ENCODE measurements at places on chromosomes 11 and 22.

DNA sequence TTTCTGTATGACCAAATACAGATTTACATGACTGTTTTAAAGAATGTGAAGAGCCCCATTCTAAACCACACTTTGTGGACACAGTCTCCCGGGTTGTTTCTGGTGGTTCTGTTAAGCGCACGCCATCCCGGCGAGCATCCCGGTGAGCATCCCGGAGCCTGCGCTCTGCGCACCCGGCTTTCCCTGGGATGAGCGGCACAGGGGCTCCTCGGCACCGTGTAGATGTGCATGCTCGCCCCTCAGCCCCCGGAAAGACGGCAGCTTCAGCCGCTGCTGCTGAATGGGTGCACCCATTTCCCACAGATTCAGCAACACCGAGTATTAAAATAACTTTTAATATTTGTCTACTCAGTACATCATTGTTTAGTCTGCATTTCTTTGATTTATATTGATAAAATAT is 36.0 kb downstream of the GLB1L2 start:
- DNase-seq, result no peak

- DNase-seq, result no peak
These were observed 47.6 kb upstream of the GCAT start for GRCh38 chr22:37760152-37760551.

DNA sequence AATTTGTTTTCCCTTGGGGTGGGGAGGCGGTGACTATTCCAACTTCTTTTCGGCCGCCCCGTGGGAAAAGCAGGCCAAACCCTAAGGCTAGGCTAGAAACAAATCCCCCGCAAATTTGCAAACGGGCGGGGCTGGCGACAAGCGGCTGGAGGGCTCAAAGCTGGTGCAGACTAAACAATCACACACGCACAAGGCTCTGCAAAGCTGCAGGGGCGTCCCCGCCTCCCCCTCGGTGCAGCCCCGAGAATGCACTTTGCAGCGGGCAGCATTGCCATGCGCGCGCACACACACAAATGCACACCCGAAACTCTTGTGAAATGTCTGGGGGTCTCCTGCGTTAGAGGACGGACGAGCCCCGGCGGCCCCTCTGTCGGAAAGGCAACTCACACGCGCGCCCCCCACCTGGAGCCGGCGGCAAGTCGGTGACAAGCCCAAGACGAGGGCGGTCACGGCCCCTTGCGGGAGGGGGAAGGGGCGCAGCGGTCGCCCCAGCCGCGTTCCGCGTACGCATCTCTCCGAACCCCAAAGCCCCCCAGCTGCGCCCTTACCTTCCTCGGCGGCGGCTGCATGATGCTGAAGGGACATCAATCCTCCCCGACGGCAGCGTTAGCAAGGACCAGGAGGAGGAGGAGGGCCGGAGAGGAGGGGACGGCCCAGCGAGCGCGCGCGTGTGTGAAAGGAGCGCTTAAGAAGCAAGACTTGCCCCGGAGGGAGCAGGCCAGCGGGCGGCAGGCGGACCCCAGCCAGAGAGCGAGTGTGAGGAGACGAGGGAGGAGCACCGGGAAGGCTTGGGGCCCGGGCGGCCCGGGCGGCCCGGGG is 600 bp downstream of the FCHSD2 start:
- DNase-seq, result peak; percentile 61

GRCh38 chr11:66337103-66337899 is 1.1 kb upstream of the RIN1 start:
- DNase-seq, result no peak

DNA sequence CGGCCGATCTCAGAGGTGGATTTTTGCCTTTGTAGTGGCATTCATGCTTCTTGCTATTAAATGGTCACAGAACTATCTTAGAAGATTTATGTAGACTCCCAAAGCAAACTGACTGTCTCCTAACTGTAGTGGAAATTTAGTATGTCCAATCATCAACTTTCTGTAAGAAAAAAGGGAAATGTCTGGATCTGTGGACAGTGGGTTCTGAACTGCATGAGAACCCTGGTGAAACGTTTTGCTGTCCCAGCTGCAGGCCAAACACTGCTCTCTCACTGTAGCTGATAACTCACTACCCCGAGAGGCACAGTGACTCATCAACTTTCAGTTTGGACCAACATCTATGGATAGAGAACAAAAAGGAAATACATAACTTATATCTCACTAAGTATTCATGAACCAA is 387.1 kb downstream of the SOX6 start:
- peak; percentile 69 for DNase-seq

DNA sequence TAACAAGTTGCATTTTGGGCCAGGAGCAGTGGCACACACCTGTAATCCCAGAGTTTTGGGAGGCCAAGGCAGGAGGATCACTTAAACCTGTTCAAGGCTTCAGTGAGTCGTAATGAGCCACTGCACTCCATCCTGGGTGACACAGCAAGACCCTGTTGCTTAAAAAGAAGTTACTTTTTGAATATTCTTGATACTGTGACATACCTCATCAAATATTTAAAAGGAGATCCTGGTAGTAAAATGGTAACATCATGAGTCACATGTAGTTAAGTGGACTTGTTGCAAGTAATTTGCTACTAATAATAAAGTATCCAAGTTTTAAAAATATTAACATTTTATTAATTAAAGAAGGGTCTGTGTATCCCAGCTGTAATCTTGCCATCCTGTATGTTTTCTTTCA is 18.3 kb downstream of the HMGXB4 start:
- DNase-seq, result no peak

- peak; percentile 60 for DNase-seq
These were observed 199.3 kb downstream of the PGR start for GRCh38 chr11:100930185-100930778.

GRCh38 chr11:75105462-75105925 is 8.8 kb upstream of the OR2AT4 start:
- DNase-seq, result no peak

DNA sequence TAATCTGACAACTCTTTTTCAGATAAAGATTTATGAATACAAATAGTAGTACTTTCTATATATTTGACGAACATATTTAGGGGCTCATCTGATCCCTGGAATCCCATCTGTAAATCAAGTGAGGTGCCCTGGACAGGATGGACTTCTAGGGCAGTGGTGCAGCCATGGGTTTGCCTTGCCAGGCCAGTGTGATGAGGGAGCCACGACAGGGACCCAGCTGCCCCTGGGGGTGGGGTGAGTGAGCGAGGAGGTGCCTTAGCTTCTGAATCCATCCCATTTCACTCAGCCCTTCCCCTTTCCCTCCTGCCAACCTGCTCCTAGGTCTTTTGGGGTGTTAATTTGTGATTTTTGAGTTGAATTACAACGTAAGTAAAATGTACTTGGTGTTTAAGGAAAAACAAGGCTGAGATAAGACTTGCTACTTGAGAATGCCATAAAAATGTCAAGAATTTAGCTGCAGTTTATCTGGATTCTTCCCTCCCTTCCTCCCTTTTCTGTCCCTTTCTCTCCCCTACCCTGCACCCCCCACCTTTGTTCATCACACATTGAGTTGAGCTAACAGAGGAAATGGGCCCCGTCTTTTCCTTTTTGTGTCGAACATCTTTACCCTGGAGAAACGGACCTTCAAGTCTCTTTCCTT is 60.8 kb downstream of the PPFIBP2 start:
- no peak for DNase-seq

GRCh38 chr22:35957589-35957988 is 71.0 kb downstream of the RBFOX2 start:
- DNase-seq, result no peak

- no peak for DNase-seq
These were observed 3.9 kb downstream of the TENM4 start for GRCh38 chr11:79436919-79437277.
